GDM1 (cell line): ENCODE measurements at places on chromosomes 3 and 15.

GRCh38 chr3:29281094-29281343 is 148 bp downstream of the RBMS3 start:
- no peak for DNase-seq

- DNase-seq: no peak
Observed at GRCh38 chr3:9834520-9835380, 9.1 kb downstream of the RPUSD3 start.

GRCh38 chr3:137008976-137009375 is 51.2 kb downstream of the IL20RB start:
- DNase-seq: no peak

GRCh38 chr3:104132566-104133403 is 1233.9 kb upstream of the ALCAM start:
- DNase-seq: no peak
